T47D (cell line): ENCODE measurements at places on chromosomes 6 and 20.

DNA sequence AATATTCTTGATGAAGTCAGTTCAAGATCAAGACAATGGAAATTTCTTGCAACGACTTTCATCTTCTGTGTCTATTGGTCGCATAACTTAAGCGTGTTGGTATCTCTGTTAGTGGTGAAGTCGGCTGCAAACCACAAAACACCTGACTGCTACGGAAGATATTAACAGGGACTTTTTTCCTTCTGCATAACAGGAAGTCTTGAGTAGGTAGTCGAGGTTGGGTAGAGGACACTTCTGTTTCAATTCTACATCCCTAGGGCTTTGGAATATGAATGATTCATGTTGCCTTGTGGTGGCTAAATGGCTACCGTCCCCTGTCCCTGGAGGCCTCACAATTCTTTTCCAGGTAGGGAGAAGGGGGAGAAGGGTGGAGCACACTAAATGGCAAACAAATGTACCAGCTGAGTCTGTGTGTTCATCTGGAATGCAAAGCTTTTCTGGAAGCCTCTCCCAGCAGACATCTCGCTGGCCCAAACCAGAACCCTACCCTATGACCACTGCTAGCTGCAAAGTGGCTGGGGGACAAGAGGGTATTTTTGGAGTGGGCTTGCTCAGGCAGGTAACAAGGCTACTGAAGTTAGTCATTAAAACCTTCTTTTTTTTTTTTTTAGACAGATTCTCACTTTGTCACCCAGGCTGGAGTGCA lies 34.6 kb upstream of the NKX2-2 start:
- no peak for DNase-seq

GRCh38 chr6:33118525-33119123 lies 42.8 kb downstream of the HLA-DPB1 start:
- peak; percentile 72 for DNase-seq

DNA sequence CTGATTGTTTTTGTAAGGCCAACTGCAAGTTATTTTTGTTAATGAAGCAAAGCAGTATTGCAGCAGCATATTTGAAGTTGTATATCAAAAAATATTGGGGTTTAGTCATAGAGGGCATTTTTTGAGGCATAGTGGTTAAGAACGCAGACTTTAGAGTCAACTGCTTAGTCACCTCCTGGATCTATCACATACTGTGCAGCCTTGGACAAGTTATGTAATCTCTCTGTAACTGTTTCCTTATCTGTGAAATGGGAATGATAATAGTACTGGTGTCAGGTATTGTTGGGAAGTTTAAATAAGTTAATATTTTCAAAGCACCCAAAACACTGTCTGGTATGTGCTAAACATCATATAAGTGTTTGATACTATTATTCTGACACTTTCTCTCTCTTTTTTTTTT lies 27.2 kb upstream of the EFHC1 start:
- no peak for DNase-seq

- no peak for DNase-seq
These were observed 49.8 kb downstream of the SPATA2 start for GRCh38 chr20:49865559-49865958.

DNA sequence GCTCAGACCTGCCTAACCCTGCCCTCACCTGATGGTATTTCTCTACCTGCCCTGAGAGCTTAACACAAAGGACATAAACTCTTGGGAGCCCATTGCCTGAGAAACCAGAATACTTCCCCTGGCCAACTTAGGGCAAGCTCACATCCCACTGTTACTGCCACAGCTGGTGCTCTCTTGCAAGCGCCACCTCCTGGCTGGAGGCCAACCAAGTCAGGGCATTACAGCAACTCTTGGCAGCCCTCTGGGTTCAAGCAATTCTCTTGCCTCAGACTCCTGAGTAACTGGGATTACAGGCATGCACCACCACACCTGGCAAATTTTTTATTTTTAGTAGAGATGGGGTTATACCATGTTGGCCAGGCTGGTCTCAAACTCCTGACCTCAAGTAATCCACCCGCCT lies 70.1 kb downstream of the HECA start:
- no peak for DNase-seq

DNA sequence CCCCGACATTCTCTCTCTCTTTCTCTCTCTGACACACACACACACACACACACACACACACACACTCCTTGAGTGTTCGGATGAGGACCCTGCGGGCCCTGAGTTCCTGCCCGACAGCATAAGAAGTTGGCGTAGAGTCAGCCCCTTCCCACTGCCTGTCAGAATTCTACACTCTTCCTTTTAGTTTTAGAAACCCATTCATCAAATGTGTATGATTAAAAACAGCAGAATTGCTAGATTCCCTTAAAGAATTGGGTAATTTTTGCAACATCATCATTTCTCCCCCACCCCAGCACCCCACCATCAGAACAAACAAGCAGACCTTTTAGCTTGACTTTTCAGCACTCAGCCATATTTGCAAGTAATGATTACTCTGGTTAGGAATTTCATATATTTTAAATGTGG lies 322.8 kb downstream of the FARS2 start:
- no peak for DNase-seq

GRCh38 chr6:170147832-170148708 lies 142.8 kb downstream of the DLL1 start:
- no peak for DNase-seq

DNA sequence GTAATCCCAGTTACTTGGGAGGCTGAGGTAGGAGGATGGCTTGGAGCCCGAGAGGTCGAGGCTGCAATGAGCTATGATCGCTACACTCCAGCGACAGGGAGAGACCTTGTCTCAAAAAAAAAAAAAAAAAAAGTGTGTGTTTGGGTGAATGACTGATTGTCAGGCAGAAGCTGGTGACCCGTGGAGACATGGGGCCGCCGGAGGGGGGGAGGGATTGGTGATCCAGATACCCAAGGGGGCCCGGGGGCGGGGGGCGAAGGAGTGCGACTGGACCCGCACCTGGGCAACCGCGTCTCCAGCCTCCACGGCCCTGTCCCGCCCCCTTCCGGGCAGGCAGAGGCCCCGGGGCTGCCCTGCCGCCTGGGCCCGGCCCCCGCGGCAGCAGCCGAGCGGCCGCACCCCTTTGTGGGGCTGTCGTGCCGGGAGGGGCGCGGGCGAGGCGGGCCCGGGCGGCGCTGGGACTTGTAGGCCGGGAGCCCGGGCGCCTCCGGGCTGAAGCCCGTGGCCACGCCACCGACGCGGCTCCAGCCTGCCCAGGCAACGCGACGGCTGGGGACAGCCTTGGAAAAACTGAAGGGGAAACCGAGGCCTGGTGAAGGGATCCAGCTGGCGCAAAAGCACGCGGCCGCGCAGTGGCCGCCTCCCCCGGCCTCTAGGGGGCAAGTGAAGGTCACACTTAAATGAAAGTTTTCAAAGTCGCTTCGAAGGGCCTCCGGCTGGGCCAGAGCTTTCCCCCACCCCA lies 2.1 kb upstream of the RBM38 start:
- DNase-seq = no peak
